ENCODE measurements at places on chromosomes 11 and 22.

GRCh38 chr11:25206762-25207161 is 709.9 kb downstream of the LUZP2 start:
- DNase-seq, result no peak

GRCh38 chr22:45720839-45721378 is 49.3 kb downstream of the ATXN10 start:
- DNase-seq, result no peak

- DNase-seq, result peak; percentile 64
These were observed at the start of gene FAM181B for GRCh38 chr11:82733444-82734119. TSS of gene FAM181B (minus strand) at chr11:82733864. CDS start at chr11:82733729, 135 bp downstream.

GRCh38 chr11:71095294-71095850 is 157.0 kb downstream of the SHANK2 start:
- no peak for DNase-seq

DNA sequence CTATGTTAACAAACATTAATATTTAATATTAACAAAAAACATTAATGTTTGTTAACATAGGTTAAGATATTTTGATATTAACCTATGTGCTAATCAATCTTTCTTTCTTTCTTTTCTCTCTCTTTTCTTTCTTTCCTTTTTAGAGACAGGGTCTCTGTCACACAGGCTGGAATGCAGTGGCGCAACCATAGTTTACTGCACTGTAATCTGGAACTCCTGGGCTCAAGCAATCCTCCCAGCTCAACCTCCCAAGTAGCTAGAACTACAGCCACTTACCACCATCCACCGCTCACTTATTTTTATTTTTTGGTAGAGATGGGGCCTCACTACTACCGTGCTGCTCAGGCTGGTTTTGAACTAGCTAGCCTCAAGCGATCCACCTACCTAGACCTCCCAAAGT is 13.2 kb downstream of the SIK3 start:
- no peak for DNase-seq

- no peak for DNase-seq
These were observed 75.6 kb upstream of the GRAMD1B start for GRCh38 chr11:123354371-123354975.

DNA sequence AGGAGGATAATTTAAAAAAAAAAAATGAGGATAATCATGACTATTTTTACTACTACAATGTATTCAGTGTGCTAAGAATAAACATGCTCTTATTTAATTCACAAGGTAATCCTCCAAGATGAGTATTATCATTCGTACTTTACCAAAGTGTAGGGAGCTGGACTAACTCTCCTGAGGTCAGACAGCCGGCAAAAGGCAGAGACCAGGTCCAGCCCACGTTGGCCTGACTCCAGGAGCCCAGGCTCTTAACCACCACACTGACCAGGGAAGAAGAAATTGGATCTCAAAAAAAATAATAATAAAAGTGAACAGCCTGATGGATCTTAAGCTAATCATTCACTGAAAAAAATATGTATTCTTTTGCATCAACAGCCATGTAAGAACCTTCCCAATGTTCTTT is 25.2 kb downstream of the PLAAT3 start:
- DNase-seq, result no peak

GRCh38 chr11:59754494-59754858 is 700 bp upstream of the STX3 start:
- peak; percentile 67 for DNase-seq

DNA sequence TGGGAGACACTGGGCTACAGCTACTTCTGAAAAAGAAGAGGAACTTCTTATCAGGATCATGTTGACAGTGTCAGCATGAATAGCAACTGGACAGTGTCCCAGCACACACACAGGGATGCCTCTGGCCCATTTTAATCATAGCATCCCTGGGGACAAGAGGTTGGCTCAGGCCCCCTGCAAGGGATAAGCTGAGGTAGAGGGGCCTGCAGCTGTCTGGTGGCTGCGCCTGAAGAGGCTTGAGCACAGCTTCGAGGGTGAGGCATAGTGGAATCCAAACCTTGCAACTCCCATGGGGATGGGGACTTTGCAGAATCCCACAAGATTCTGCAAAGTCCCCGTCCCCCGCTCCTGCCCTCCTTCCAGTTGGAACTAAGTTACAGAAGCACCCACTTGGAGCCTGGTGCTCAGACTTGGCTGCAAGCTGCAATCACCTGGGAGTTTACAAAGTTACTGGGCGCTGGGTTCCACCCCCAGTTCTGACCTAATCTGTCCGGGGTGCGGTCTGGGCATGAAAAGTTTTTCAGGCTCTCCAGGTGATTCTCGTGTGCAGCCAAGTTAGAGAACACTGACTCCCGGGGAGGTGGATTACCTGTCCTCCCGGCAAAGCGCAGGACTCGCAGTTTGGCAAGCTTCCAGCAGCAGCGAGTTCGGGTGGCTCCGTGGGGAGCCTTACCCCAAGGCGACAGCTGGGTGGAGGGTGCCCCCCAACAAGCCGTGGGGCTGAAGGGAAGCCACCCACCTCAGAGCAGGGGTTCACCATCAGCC is 16.0 kb upstream of the LINC01488 start:
- no peak for DNase-seq

DNA sequence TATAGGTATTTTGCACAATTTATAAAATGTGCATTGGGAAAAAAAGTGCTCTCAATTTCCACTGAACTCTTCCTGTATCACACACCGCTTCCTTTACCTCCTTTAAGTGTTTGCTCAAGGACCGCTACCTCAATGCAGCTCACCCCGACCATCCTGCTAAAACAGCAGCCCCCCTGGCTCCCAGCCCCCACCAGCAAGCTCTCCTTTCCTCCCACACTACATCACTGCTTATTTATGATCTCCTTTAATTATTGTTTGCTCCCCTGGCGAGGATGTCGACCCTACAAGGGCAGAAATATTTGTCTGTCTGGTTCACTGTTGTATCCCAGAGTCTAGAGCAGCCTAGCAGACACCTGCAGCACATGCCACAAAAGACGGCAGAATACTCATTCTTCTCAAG is 10.0 kb downstream of the SHANK2 start:
- DNase-seq, result peak; percentile 6

- no peak for DNase-seq
These were observed 6.9 kb downstream of the GP1BB start for GRCh38 chr22:19730198-19730597.

- DNase-seq, result peak; percentile 80
These were observed 78.0 kb upstream of the PPARA start for GRCh38 chr22:46072110-46072881.

DNA sequence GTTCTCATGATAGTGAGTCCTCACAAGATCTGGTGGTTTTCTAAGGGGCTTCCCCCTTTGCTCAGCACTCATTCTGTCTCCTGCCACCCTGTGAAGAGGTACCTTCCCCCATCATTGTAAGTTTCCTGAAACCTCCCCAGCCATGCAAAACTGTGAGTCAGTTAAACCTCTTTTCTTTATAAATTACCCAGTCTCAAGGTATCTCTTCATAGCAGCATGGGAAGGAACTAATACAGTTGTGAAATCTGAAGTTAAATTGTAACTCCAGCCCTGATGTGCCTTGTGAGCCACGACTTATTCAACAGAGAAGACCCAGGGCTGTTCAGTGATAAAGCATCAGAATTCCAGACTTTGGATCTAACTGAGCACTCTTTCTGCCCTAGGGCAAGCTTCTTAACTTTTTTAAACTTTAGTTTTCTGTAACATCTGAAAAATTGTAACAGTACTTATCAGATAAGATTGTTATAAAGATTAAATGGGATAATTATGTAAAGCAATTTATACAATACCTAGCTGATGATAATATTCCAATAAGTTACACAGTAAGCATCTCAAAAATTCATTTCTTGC is 220.0 kb downstream of the TRPC6 start:
- no peak for DNase-seq

DNA sequence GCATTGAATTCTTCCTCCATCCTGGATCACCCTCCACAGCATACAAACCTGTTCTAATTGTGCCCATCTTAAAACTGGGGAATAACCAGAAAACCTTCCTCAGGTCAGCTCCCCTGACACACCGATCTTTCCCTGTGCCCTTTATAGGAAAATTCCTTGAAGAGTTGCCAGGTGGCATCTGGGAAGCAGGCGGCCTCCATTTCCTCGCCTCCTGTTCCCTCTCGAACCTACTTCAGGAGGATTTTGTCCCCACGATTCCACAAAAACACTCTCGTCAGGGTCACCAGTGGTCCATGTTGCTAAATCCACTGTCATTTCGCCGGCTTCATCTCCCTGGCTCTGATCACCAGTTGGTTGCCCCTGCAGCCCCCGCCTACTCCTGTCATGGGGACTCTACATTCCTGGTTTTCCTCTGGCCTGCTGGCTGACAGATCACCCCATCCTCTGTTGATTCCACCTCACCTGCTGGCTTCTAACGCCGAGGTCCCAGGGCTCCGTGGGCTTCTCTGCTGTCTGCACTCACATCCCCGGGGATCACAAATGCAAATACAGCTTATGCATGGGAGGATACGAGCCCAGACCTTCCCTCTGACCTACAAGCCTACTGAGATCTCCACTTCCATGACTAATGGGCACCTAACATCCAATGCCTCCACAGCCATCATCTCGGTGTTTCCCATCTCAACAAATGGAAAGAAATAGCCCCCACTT is 92.5 kb upstream of the PRDM11 start:
- DNase-seq, result no peak

DNA sequence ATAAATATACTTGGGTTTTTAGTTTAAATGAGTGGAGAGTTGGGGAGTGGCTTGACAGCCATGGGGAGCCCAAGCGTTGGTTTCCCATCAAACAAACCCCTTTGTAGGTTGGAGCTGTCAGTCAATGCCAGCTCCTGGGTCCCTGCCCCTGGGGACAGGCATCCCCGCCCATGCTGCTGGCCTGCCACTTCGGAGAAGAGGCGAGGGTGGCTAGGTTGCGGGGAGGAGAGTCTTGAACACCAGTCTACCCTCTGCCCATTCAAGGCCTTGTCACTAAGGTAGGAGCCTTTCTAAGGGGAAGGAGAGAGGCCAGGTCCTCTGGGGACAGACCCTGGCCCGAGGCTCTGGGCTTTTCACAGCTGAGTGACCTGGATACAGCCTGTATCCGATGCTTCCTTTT is 211.9 kb upstream of the CADM1 start:
- DNase-seq, result no peak

- peak; percentile 84 for DNase-seq
These were observed 5.7 kb downstream of the TNNI2 start for GRCh38 chr11:1844221-1845094.

- no peak for DNase-seq
These were observed 37.5 kb downstream of the SESN3 start for GRCh38 chr11:95193541-95193940.

- no peak for DNase-seq
These were observed 22.3 kb downstream of the MMP27 start for GRCh38 chr11:102683277-102683676.

GRCh38 chr11:124922831-124923230 is 3.8 kb downstream of the HEPN1 start:
- DNase-seq, result no peak

- no peak for DNase-seq
These were observed 1053.8 kb downstream of the TBC1D22A start for GRCh38 chr22:47816121-47816862.

DNA sequence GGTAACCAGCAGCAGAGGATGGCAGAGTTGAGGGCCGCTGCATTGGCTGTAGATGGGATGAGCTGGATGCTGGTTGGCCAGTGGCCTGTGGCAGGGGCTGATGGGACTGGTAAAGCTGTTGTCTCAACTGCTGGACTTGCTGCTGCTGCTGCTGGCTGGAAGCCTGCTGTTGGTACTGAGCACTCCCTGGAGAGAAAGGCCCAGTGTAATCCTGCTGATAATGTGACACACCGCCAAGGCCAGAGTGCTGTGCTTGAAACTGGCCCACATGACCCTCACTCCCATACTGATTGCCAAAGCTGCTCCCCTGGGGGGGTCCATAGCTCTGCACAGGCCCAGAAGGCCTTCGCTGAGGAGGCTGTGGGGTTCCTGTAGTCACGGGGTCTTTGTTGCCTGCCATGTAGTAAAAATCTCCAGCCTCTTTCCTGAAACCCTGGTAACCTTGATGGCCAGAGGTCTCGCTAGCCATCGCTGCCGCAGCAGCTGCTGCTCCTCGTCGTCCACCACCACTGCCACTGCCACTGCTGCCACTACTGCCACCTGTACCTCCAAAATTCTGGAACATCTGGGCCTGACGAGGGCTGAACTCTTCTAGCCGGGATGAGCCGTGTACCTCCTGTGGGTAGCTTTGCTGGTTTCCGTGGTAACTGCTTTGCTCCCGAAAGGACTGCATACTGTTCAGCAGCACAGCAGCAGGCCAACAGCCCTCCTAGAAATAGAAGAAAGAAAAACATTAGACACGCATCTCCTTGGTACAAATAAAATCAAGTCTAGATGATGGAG is 55.6 kb downstream of the TCF20 start:
- no peak for DNase-seq

DNA sequence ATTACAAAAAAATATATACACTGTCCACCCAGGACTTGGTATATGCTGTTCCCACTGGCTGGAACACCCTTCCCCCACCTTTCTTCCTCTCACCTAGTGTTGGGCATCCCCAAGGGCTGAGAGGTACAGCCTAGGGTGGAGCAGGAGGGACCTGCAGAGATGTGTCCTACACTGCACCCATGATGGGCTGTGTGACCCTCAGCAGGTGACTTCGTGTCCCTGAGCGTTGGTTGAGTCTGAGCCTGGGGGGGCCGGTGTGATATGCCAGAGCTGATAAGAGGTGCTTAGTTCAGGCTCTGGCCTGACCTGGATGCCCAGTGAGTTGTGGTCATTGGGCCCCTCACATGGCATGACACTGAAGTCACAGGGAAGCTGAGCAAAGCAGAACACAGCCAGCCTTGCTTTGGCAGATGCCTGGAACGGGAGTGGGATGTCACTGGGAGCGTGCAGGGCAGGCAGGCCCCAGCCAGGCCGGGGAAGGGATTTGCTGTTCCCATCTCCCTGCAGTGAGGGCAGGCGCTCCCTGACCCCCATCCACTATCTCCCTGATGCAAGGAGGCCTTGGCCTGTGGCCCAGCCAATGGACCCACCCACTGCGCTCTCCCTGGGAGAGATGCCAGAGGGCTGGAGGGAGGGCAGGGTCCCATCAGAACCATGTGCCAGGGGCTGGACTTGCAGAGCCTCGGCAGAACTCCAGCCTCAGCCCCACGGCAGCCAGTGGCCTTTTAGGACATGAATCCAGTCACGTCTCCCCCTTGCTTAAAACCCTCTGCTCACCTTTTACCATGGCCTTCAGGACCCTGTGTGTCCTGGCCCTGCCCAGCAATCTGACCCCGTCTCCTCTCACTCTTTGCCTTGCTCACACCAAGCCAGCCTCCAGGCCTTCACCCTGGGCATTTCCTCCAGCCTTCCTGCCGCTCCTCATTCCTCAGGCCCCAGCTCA is 138.9 kb downstream of the MN1 start:
- no peak for DNase-seq
